ENCODE measurements at places on chromosomes 1 and 21. TPM values are rescaled to one million over a fixed set of nuclear protein-coding genes. Genes with fewer than 3 reads are reported as not detected.

Gene TENT5C
- total RNA-seq, result 13.3 TPM

Gene RAD54L
- total RNA-seq, result 2.7 TPM

Gene CD55
- 30.6 TPM for total RNA-seq

Gene KRTAP10-8
- not detected for total RNA-seq

Gene CNKSR1
- 13.0 TPM for total RNA-seq

Gene CRP
- total RNA-seq, result not detected

Gene MIGA1
- 21.5 TPM for total RNA-seq

Gene CA6
- total RNA-seq, result 1.0 TPM

Gene C8A
- not detected for total RNA-seq

Gene SPRR5
- not detected for total RNA-seq

Gene CHIT1
- total RNA-seq, result not detected

Gene MAN1C1
- total RNA-seq, result 8.7 TPM

Gene FRRS1
- total RNA-seq, result 11.9 TPM

Gene SPRR2E
- not detected for total RNA-seq

Gene ABL2
- 21.2 TPM for total RNA-seq

Gene DYNLT4
- total RNA-seq, result not detected

Gene PIGM
- 4.5 TPM for total RNA-seq

Gene FCRL2
- total RNA-seq, result 0.10 TPM

Gene C1QC
- 20.5 TPM for total RNA-seq

Gene VWA5B1
- 0.31 TPM for total RNA-seq

Gene KRTAP7-1
- total RNA-seq, result not detected

Gene ATAD3C
- total RNA-seq, result 1.3 TPM

Gene NPR1
- total RNA-seq, result 8.5 TPM

Gene FBXO2
- 1.5 TPM for total RNA-seq

Gene KCTD3
- 67.5 TPM for total RNA-seq

Gene MYBPH
- 37.5 TPM for total RNA-seq
